SW480 (cell line): ENCODE measurements at places on chromosomes 6 and 20.
A peak's percentile ranks its signal among the peaks of the same experiment; 100 is the strongest.

GRCh38 chr20:8527998-8528723 is 396.1 kb downstream of the PLCB1 start:
- DNase-seq: no peak

DNA sequence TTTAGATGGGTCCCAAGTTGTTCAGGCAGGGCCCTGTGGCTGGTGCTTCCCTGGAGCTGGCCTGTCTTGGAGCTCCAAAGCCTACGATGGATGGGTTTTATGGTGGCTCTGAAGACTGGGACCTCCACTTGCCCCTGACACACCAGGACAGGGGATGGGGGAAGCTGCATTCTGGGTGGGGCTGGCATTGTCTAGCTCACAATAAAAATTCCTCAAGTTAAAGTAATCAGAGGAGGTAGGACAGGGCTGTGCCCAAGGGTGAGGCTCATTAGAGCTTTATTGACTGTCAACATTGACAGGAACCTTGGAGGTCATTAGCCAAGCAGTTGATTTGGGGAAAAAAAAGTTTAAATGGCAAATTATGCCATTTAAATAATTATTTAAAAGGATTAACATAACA is 35.7 kb downstream of the TFAP2C start:
- no peak for DNase-seq

DNA sequence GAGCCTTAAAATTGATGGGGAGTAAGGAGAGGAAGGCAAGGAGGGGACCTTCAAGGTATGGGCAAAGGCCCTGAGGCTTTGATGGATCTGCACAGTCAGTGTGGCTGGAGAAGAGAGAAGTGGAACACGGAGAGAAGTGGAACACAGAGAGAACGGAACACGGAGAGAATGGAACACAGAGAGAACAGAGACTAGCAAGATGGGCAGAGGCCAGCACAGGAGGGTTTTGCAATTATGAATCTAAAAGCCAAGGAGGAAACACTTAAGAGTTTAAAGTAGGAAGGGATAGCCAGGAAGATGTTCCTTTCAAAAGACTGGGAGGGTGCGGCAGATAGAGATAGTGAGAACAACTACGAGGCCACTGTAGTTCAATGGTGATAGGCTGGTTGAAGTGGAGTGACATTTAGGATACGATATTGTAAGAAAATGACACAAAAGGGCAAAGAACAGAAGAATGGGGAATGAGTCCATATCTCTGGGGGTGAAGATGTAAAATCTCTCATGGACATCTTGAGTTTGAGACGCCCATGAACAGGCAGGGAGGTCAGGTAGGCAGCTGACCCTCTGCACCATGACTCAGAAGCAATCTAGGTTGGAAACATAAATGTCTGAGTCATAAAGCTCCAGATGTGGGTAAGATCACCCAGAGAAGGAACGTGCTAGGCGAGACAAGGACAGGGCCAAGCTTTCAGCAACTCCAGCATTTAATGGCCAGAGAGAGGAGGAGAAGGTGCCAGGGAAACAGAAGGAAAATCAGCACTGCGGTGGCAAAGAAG is 25.4 kb downstream of the ZMYND8 start:
- DNase-seq: peak; percentile 86

DNA sequence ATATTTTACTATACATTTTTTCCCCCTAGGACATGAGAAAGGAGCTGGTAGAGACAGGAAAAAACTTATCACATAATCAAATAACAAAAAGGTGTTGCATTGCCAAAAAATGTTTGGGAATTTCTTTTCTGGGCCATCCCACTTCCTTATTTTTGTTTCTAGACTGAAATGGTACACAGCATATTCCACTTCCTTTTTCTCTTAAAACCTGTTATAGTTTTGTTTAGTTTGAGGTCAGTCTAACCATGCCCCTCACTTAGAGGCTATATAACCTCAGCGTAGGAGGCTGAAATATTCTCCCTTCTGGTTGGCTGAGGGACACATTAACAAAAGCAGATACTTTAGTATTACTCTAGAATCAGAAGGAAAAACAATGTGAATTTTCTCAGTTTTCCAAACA is 323.9 kb downstream of the GJA1 start:
- no peak for DNase-seq

- no peak for DNase-seq
Observed at GRCh38 chr20:1688886-1689538, 31.4 kb upstream of the SIRPG start.

DNA sequence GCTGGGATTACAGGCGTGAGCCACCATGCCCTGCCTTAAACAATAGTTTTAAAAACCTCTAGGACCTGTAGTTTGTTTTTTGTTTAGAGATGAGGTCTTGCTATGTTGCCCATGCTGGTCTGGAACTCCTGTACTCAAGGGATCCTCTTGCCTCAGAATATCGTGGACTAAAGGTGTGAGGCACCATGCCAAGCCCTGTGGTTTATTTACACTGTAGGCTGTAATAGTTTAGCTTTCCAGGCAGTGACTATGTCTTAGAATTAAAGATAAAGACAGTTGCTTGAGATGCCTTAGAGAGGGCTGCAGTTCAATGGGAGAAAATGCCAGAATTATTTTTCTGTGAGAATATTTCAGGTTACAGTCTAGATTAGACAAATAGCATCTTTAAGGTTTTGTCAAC is 72.9 kb downstream of the SGK1 start:
- DNase-seq: no peak

DNA sequence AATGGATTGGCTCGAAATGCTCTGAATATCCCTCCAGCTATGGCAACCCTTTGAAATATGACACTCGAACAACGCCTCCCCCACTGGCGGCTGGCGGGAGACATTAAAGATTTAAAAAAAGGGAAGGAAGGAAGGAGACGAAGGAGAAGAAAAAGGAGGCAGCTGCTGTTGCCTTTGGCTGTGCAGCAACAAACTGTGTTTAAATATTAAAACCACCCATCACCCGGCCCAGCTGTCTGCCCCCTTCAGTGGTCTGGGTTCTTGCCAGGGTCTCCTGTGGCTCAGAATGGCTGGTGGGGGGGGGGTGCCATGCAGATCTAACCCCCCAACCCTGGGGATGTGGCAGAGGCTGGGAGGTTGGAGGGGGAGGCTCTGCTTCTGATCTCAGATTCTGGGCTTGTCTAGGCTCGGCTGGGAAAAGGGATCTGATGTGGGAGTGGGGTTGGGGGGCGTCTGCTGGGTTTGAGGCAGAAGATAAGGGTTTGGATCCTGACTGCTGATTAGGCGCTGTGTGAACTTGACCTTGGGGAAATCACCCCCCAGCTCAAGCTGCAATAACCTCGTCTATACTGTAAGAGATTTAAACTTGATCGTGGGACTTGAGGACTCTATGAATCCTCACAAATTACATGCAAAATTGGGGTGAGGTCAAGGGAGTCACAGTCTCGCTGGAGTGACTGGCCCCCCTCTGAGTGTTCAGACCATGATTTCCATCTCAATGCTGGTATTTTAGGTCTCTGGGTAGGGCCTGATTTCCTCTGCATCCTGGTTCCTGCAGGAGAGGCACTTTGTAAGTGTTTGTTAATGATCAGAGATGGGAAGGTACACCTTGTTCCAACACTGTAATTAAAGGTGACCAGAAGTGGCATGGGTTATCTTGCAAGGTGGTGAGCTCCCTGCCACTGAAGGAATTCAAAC is 40.3 kb upstream of the BLCAP start:
- peak; percentile 55 for DNase-seq

DNA sequence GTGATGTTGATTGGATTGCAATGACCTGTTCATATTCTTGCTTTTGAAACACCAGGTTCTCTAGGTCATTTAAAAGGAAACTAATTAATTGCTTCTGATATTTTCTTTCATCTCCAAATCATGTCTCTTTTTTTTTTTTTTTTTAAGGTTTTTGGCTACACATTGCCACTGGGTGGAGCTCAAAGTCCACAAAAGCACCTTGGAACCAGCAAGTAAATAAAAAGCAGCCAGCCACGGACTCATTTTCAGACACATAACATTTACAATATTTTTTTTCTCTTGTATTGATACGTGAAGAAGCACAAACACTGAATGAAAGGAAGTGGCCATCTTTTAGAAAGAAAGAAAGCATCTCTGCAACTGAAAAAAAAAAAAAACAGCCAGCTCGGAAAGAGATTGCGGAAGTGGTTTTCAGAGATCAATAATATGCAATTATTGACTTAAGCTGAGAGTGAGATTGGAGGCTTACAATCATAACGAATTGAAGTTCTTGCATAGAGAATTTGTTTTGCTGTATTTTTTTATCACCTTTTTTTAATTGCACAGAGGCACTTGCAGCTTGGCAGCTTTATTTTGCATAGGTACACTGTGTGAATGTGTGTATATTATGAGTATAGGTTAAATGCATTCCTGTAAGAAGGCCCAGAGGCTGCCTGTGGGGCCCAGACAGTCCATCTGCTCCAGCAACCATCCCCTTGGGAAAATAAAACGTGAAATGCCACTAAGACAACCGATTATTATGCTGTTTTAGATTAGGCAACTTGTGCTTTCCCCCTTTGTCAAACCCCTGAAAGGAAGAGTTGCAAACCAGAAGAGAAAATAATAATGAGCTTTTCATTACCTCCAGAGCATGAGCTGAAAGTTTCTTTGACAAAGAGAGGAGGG is 28.2 kb downstream of the CGA start:
- DNase-seq: peak; percentile 45

DNA sequence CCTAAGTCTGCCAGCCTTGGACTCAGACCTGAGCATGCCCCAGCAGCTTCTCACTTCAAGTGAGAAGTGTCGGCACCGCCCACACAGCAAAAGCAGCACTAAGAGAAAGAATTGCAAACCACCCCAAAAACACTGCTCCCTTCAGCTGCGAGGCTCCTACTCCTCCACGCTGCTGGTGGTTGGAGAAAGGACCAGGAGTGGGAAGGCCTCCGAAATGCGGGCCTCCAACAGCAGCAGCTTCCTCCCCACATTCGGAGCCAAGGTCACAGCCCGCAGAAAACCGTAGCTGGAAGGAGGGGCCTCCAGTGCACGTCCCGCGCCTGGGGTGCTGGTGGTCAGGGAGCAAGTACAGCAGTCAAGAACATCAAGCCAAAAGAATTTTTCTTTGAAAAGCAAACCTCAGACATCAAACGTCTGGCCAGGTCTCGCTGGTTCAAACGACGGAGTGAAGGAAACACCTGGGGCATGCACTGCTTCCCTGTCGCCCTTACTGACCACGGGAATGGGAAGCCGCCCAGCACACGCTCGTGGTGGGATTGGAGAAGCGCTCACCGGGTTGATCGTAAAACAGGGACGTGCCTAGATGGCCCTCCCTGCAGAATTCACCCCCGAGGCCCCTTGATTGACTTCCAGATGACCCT is 185.6 kb upstream of the CST7 start:
- DNase-seq: no peak

DNA sequence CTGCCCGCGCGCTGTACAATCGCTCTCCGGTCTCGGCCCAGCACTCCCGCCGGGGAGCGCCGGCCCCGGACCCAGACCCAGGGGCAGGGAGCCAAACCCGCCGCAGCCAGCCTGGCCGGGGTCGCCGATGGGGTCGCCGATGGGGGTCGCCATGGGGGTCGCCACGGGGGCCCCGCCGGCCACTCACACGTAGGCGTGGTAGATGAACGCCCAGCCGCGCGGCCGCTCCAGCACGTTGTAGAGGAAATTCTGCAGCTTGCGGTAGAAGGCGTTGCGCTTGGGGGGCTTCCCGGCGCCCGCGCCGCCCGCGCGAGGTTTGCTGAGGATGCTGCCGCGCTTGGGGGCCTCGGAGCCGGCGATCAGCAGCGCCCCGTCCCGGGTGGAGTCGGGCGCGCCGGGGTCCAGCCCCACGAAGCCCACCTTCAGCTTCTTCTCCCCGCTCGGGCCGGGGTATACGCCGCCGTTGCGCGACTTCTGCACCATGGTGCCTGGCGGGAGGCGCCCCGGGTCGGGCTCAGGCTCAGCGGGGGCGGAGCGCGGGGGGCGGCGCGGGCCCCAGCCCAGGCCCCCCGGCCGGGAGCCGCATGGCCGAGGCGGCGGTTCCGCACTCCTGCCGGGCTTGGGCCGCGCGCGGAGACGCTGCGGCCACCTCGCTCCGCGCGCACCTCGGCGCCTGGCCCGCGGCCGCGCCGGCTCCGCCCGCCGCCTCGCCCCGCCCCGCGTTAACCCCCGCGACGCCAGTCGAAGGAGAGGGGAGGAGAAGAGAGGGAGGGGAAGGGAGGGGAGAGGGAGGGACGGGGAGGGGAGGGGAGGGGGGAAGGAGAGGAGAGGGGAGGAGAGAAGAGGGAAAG is at the start of gene KCNQ2:
Gene KCNQ2 (minus strand): TSS at position 675 of the 851 bp plus-strand sequence. CDS start 192 bp downstream, at position 483.
- DNase-seq: no peak

GRCh38 chr6:168950858-168951214 is 302.8 kb downstream of the THBS2 start:
- DNase-seq: no peak
